ENCODE measurements at places on chromosomes 13 and 19. TPM values are rescaled to one million over a fixed set of nuclear protein-coding genes. Genes with fewer than 3 reads are reported as not detected.

The SIGLEC8 gene
- total RNA-seq = not detected

GRCh38 chr13:26961890-26962615 lies 201.5 kb upstream of the GPR12 start:
- DNase-seq = no peak
- H3K4me1 ChIP-seq = no peaks in the 10 kb centered on the region
- H3K36me3 ChIP-seq = no peaks in the 10 kb centered on the region

GRCh38 chr19:7515110-7515644 lies 726 bp upstream of the ZNF358 start:
- no peak overlapping the region for H3K27ac ChIP-seq
- no peaks in the 10 kb centered on the region for H3K36me3 ChIP-seq
- peaks cover 7% of the 10 kb centered on the region for H3K4me1 ChIP-seq
- peaks cover 17% of the 10 kb centered on the region for H3K27me3 ChIP-seq
- H3K4me3 ChIP-seq = peak overlapping the region; percentile 62
- no peak for DNase-seq

GRCh38 chr19:29668746-29669609 lies 3.7 kb downstream of the PLEKHF1 start:
- peaks cover 46% of the 10 kb centered on the region for H3K36me3 ChIP-seq
- no peaks in the 10 kb centered on the region for H3K27me3 ChIP-seq
- peak overlapping the region; percentile 82 for H3K4me3 ChIP-seq
- H3K27ac ChIP-seq = peak overlapping the region; percentile 99

DNA sequence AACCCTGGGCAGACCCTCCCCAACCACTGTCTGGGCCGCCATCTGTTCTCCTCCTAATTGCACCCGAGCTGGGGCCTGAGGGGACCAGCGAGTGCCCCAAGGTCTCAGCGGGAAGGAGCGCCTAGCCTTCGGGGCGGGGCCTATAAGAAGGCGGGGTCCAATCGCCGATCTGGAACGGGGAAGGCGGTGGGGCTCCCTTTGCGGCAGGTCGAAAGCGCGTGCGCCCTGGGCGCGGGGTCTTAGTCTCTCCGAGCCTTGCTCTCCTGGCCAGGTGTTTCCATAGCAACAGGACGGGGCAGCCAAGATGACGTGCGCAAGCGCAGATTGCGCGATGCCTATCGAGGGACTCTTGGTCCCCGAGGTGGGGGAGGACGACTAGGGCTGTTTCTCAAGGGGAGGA lies 2.8 kb downstream of the MAST1 start:
- peaks cover 58% of the 10 kb centered on the region for H3K27me3 ChIP-seq
- no peak overlapping the region for H3K27ac ChIP-seq
- no peaks in the 10 kb centered on the region for H3K36me3 ChIP-seq
- H3K4me1 ChIP-seq = peaks cover 34% of the 10 kb centered on the region

Data from activated CD4-positive, alpha-beta memory T cell treated with anti-CD3 and anti-CD28 coated beads for 36 hours (primary cell).